ENCODE measurements at places on chromosomes 3 and 15.

DNA sequence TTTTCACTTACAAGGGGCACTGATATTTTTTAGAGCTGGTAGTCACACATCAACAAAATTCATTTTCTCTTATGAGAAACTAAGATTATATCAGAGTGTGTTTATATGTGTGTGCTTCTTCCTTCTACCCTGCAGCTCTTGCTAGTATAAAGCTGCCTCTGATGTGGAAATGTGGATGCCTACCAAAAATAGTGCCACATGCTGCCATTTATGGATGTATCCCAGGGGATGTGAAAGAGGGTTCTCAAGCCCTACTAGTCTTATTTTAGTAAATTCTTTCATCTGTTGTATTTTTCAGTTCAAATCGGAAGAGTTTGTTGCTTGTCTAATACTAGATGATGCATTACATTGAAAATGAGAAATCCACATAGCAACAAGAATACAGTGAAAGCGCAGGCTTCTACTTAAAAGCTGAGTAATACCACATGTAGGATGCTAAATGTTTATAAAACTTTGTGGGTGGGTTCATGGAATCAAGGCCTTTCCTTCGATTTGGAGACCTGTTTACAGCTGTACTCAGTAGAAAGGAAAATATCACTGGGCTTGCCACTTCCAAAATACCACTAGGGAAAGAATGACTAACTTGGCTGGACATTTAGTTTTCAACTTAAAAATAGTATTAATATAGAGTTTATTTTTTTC is 399.2 kb downstream of the EPHA3 start:
- DNase-seq, result no peak

DNA sequence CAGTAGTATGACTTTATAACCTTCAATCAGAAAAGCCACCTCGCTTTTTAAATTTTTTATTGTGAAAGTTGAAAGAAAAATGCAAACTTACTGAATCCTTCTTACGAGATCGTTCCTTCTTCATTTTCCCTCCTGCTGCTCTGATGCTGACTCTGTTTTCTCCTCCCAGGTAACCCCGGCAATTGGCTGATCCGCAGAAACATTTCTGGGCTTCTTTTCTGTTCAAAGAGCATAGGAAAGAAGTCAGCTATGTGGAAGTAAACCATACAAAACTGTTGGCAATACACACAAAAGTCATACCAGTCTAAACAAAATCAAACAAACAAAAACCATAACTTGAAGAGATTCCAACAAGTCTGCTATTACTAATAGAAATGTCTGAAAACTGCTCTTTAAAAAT is 66.0 kb downstream of the SETD2 start:
- no peak for DNase-seq

DNA sequence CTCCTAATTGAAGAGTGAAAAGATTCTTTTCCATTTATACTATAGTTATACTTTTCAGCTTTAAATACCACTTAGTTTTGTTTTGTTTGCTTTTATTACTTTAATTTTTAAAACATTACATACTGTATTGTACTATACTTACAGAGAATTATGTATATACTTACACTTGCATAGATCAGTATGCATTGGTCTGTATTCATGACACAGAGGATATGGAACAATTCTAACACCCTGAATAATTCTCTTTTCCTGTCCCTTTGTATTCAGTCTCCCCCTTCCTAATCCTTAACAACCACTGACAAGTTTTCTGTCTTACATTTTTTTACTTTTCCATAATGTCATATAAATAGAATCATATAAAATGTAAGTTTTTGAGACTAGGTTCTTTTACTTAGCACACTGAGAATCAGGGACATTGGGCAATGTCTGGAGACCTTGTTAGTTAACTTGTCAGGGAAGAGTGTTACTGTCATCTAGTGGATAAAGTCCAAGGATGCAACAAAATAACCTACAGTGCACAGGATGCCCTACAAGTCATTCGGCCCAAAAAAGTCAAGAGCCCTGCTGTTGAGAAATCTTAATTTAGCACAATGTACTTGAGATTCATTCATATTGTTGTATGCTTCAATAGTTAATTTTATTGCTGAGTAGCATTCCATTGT is 95.7 kb upstream of the MCTP2 start:
- DNase-seq, result no peak

- no peak for DNase-seq
Observed at GRCh38 chr3:138082085-138082991, 33.1 kb downstream of the DZIP1L start.

DNA sequence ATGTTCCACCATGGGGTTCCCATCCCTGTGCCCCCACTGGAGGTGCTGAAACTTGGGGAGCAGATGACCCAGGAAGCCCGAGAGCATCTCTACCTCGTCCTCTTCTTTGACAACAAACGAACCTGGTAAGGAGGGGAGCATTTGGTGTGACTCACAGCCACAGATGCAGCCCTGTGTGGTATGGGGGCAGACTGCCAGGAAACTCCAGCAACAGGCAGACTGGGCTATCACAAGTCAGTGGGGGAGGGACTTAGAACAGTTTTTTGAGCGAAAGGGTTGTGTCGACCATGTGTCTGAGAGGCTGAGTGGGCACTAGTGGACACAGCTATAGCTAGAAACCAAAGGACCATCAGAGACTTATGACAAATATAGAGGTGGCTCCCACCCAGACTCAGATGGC is 3.4 kb upstream of the OGG1 start:
- no peak for DNase-seq
